NCI-H510A (cell line): ENCODE measurements at places on chromosomes 7 and 10.

DNA sequence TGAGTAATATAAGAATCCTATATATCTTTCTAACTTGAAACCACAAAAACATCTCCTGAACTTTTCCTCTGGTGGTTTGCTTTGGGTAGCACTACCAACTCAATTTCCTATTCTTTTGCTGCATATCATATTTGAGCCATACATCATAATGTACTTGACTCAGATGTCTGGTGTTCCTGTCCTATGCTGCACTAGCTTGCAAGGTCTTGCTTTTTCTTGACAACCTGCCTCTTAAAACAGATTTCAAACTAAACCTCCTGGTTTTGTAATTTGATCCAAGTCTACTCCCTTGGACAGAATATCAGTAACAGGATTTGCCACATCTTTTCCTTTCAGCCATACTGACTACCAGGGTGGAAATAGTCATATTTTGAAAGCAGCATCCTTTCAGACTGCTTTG is 520.3 kb upstream of the LRRTM3 start:
- no peak for DNase-seq

DNA sequence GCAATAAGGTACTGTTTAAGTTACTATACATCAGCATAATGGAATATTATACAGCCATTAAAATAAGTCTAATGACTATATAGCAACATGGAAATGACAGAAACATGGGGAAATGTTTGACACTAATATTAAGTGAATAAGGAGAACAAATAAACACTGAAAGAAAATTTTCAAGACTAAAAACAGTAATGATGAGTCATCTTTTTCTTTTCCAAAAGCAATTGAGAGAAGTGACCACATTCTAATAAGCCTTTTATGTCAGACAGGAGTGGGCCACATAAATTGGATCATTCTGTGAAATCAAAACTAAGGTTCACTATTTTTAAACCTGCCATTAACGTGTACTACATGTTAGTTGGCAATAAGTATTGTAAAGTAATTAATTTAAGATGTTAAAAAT is 187.5 kb downstream of the AHR start:
- no peak for DNase-seq

GRCh38 chr10:74432841-74433594 is 282.0 kb downstream of the ADK start:
- DNase-seq, result no peak

DNA sequence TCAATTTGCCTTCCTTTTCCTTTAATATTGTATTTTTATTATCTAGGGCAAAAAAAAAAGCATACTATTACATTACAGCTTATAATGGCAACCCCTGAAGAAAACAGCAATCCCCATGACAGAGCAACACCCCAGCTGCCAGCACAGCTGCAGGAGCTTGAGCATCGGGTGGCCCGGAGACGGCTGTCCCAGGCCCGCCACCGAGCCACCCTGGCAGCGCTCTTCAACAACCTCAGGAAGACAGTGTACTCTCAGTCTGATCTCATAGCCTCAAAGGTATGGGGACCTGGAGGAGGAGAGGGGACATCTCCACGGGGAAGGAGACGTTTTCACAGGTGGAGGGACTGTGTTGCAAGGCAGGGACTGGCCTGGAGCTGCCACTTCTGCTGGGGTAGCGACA is 6.8 kb downstream of the STRA8 start:
- no peak for DNase-seq

- DNase-seq, result no peak
These were observed 230.6 kb upstream of the PLXNA4 start for GRCh38 chr7:132806834-132807233.

DNA sequence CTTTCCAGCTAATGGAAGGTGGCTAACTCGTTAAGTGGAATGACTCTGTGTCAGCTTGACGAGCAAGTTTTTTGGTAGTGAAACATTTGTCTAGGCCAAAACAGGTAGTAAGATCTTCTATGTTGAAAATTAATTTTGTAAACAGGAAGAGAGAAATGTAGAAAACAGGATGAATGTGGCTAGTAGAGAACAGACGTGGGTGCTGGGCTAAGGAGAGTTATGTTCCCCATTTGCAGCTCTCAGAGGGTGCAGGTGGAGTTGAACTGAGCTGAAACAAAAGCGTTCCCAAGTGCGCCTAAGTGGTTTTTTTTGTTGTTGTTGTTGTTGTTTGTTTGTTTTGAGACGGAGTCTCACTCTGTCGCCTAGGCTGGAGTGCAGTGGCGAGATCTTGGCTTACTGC is 59.5 kb upstream of the SRPK2 start:
- no peak for DNase-seq

- DNase-seq, result no peak
These were observed 18.5 kb upstream of the CFAP46 start for GRCh38 chr10:132960631-132961419.

DNA sequence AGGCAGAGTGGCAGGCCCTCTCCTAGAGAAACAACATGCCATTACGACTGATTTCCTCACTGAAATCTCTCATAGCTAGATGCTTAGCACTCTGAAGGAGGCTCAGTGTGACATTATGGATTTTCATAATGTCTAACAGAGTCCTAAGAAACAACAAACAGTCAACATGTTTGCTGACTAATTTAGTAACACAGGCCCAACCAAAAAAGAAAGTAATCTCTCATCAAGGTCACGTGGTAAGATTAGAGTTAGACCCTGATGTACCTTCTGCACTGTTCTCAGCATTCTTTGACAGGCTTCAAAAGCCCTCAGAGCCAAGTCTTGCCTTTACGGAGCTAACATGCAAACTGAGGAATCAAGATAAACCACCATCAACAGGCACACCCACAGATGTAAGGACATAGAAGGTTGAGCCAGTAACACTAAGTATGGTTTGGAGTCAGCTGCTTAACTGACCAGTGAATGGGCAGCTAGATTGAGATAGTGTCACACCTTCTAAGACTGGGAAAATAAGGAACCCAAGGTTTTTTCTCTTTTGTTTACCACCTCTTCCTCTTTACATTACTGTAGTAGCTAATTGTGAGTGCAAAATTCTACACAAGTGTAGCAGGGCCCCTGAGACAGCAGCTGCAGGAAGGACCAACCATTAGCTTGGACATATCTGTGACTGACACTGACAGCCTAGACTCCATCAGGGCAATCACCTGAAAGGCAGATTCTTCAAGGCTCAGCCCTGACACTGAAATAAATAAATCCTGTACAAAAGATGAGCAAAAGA is 15.3 kb upstream of the KCNIP2 start:
- DNase-seq, result no peak

GRCh38 chr7:43700646-43701499 is 28.4 kb downstream of the COA1 start:
- no peak for DNase-seq

DNA sequence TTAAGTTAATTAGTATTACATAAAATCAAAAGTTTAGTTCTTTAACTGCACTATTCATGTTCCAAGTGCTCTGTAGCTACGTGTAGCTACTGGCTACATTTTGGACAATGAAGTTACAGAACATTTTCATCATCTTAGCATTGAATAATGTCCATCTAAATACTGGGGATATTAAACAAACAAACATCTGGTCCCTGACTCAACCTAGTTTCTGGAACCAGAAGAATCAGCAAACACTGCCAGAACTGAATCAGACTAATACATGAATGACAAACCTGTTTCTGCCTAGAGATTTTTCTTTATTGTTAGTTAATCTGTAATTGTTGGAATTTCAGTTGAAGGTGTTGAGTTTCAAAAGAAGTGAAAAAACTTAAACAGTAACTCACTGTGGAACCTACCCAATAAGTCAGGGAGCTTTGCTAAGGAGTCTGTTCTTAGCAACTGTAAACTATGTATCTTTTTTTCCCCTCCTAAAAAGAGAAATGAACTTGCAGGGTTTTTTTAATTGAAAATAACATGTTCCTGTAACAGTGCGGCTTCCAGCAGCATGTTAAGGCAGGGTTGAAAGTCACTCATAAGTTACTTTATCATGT is 58.3 kb downstream of the CDK13 start:
- DNase-seq, result no peak

GRCh38 chr7:87982116-87982515 is 48.1 kb downstream of the ADAM22 start:
- DNase-seq, result no peak

- DNase-seq, result no peak
These were observed 12.2 kb downstream of the HNRNPA2B1 start for GRCh38 chr7:26188206-26188956.

DNA sequence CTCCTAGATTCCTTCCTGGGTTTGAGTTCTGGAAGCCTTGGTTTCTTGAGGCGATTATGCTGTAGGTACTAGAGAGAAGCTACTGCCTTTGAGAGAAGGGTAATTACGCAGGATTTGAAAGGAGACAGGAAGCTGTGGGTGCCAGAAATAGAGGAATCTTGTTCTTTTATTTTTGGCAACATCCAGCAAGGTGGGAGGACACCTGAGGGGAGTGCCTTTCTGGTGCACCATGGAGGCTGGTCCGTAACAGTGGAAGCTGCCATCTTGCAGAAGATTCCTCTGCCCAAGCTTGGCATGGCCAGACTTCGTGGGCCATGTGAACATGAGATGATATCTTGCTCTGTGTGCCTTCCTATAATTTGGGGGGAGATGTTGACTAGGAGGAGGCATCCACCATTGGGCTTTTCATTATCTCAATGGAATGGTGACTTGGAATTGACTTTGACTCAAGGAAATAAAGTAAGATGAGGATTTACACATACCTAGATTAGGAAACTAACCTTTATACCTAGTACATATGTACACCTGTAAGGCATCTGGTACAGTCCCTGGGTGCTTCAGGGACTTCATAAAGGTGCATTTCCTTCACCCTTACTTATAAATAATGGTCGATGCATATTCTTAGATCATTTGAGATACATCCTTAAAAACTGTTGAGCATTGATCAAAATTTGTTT is 98.2 kb downstream of the PFKFB3 start:
- DNase-seq, result no peak

DNA sequence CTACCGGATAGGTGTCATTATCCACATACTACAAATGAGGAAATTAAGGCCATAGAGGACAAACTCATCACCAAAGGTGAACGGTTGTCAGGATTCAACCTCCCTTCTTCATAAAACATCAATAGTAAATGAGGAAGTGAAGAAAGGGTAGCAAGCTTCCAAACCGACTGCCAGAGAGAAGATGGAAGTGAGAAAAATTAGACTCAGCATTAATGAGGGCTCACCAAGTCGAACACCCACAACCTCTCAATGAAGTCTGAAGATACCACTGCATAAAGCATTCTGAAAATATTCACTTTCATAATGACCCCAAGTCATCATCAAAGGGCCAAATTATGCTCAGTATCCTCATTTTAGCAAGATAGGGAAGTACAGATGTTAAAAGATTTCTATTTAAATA is 29.6 kb downstream of the ABCB4 start:
- DNase-seq, result no peak

- no peak for DNase-seq
These were observed 57.4 kb upstream of the ADO start for GRCh38 chr10:62746951-62747729.

DNA sequence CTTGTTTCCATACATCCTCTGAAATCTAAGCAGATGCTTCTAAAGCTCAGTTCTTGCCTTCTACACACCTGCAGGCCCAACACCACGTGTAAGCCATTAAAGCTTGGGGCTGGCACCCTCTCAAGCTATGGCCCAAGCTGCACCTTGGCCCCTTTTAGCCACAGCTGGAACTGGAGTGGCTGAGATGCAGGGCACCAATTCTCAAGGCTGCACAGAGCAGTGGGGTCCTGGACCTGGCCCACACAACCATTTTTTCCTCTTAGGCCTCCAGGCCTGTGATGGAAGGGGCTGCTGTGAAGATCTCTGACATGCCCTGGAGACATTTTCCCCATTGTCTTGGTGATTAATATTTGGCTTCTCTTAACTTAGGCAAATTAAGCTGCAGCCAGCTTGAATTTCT is 38.8 kb upstream of the ZMYND11 start:
- DNase-seq, result no peak

DNA sequence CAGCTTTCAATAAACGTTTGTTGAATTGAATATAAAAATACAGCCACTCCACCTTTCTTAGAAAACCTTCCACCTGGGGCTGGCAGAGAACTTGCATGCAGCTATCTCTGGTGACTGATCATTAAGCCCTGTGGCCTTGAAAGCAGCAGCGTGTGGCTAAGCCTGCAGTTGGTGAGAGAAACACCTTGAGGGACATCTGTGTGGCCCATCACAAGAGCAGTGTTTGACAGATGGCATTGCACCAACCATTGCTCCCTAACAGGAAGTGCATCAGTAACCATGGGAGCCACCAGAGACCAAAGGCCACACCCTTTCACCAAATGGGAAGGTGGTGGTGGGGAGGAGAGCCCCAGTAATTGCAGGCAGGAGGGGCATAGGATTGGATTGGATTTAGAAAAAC is 22.4 kb downstream of the RHOBTB1 start:
- no peak for DNase-seq

DNA sequence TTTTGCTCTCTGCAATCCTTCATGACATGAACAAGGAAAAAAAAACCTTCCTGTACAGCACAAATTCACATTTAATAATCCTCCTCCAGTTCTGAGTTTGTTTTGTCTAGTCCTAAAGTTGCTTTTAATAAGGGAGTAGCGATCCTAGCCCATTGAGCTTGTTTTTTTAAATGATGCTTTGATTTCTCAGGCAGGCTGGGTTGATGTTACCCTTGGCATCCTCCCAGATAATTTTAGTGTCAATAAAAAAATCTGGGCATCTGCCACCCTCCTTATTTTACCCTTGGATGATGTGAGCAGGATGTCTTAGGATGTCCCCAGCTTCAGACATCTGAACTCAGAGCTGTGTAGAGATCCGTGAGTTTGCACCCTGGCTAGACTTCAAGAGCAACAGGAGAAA is 33.9 kb upstream of the PROSER2 start:
- no peak for DNase-seq

DNA sequence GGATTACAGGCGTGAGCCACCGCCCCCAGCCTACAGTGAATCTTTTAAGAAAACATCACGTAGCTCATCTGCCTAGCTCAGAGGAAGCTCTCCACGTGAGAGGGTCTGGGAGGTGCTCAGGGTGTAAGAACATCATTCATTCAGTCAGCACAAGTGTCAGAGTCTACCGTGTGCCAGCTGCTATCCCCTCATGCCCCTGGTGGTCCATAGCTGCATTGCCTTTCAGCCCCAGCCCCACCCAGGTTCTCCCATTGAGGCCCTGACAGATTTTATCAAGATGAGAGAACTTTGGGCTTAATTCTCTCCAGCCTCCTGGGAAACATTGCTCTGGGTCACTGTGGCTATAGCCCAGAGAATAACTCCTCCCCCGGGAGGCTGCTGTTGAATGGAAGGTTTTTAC is 45.1 kb downstream of the ZNF503 start:
- no peak for DNase-seq
